ENCODE measurements at places on chromosomes 3 and 15.

DNA sequence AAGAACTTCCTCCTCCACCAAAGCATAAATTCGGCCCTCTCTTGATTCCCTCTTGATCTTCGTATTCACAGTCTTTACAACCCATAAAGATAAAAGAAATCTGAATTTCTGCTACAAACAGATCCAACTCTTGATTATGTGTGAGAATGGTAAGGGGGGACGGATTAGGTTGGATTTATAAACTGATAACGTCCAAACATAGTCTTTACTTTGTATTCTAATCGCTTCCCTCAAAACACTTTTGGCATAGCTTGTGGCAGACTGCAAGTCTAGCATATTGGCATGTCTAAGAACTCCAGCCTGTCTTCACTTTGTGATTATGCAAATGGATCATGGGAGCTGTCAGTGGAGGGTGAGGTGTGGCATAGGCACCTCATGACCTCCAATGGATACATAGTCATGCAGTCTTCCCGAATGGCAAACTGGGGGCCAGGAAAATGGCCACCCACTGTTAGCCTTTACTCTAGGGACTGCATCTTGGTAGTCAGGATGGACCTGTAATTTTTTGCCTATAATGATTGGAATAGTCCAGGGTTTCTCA is 24.3 kb upstream of the GPR171 start:
- DNase-seq = no peak

GRCh38 chr15:25796395-25796794 is 66.7 kb downstream of the ATP10A start:
- no peak for DNase-seq

DNA sequence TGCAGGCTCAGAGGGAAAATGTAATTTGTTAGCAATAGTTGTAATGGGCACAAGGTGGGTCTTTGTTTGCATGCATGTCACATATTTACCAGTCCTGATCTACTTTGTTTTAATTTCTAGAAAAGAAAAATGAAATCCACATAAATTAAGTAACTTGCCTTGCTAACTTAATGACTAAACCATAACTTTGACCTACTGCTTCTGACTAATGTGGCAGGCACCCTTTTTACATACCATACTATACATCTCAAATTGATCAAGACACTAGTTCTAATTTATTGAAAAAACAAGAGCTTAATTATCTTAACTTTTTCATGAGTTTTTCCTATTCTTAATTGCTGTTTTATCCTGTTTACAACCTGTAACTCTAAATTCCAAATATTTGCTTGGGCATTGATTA is 93.2 kb downstream of the ATP11B start:
- no peak for DNase-seq

GRCh38 chr3:134711284-134711683 is 60.5 kb upstream of the KY start:
- no peak for DNase-seq

DNA sequence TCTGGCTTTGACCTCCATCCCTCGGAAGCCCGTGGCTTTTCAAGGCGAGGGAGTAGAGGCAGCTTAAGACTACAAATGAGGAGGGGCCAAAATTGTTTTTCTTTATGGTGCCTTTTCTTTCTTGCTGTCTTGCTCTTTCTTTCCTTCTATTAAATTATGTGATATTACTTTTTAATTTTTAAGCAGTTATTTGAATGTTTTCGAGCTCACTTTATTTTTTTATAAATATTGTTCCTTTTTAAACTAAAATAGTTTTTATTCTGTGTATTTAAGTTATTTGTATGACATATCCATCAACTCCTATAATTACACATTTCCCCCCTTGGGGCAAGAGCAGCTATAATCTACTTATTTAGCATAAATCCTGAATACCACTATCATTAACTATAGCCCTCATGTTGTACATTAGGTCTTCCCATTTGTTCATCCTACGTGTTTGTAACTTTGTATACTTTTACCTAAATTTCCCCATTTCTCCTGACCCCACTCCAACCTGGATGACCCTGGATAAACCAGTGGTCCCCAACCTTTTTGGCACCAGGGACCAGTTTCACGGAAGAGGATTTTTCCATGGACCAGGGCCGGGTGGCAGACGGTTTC is 622 bp upstream of the PLSCR1 start:
- DNase-seq = no peak

DNA sequence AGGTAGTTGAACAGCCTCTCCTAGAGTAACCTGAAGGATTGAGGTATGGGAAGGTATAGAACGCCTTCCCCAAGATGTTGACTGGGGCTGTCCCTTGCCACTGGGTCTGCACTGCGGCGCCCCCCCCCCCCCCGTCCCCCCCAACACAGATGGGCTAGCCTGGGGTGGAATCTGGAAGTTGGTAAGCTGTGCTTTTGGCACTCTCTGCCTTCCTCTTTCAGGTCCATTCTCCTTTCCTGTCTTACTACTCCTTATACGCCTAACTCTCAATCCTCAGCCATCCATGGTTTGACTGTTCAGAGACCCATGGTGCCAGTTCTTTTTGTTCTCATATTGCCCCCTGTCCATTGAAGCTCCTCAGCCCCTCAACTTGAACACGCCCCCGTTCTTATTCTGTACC is 42.8 kb downstream of the MAP2K1 start:
- DNase-seq = no peak

DNA sequence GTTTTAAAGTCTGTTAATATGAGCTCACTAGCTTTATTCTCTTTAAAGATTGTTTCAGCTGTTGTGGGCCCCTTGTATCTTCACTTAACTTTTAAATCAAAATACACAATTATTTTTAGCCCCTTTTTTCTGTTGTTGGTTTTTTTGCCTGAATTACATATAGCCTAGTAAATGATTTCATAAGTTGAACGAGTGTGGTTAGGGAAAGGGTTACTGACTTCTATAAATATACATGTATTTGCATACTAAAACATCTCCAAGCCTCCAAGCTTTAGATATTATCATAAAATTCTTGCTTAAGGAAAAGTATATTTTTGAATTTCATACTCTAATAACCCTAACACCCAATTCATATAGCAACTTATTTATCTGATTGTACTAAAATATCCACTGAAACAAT is 73.2 kb upstream of the ARL6 start:
- DNase-seq = no peak

GRCh38 chr3:61724183-61724582 is 162.8 kb downstream of the PTPRG start:
- no peak for DNase-seq

DNA sequence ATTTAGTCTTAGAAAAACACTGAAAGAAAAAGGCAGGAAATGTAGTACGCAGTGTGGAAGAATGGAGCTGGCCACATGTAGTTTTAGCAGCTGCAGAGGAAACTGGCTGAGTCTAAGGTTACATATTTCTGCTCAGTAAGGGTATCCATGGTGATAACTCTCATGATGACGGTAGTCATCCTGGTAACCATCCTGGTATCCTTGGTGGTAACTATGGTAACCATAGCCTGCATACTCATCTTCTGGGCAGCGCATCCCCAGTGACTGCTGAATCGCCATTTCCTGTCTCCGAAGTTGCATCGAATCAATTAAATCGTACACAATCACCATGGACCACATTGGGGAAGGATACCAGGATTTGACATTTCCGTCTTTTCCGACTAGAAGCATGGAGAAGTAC is 35.7 kb downstream of the CCDC80 start:
- DNase-seq = no peak

GRCh38 chr3:13462125-13462629 is 17.9 kb upstream of the HDAC11 start:
- DNase-seq = no peak

DNA sequence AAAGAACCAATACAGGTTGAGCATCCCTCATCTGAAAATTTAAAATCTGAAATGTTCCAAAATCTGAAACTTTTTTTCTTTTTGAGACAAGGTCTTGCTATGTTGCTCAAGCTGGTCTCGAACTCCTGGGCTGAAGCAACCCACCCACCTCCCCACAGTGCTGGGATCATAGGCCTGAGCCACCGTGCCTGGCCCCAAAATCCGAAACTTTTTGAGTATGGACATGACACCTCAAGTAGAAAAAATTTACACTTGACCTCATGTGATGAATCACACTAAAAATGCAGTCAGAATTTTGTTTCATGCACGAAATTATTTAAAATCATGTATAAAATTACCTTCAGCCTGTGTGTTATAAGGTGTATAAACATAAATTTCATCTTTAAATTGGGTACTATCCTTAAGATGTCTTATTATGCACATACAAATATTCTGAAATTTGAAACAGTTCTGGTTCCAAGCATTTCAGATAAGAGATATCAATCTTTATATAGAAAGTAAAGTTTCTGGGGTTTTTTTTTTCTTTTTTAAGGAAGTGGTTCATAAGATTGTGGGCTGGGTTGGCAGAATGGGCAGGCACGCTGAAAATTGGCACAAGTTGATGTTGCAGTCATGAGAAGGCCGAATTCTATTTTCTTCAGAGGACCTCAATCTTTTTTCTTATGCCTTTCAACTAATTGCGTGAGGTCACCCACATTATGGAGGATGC is 72.5 kb downstream of the SPRED1 start:
- no peak for DNase-seq

GRCh38 chr15:34070003-34070402 is 31.0 kb upstream of the AVEN start:
- no peak for DNase-seq

- no peak for DNase-seq
These were observed 43.8 kb upstream of the LRRFIP2 start for GRCh38 chr3:37218206-37218605.

- no peak for DNase-seq
These were observed 250.3 kb downstream of the MAGI1 start for GRCh38 chr3:65788461-65788860.

DNA sequence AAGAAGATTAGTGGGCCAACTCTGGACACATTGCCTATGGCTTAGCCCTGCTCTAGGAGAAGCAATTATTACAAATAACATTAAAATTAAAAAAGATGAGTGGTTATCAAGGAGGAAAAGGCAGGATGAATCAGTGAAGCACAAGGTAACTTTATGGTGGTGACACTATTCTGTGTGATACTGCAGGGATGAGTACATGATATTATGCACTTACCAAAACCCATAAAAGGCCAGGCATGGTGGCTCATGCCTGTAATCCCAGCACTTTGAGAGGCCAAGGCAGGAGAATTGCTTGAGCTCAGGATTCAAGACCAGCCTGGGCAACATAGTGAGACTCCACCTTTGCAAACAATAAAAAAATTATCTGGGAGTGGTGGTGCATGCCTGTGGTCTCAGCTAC is 344.3 kb upstream of the CDIN1 start:
- DNase-seq = no peak

DNA sequence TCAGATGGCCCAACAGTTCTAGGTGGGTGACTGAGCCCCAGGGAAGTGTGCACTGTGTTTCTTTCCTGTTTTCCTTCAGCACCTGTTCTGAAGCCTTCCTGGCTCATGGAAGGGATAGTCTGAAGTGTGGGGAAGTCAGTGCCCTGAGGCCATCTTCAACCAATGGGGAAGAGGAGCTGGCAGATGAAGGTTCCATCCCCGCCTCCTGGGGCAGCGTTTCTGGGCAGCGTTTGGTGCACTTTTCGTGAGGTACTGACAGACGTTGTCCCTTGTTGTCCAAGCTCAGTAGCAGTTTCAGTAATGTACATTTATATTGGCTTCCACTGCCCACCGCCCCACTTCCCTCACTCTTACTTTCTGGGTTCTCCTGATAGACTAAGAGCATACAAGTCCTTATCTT is 42.6 kb upstream of the SLC25A26 start:
- DNase-seq = no peak

GRCh38 chr3:188390343-188390718 is 236.4 kb downstream of the LPP start:
- DNase-seq = no peak

- no peak for DNase-seq
These were observed 274.5 kb upstream of the C2CD4B start for GRCh38 chr15:62439543-62440016.

DNA sequence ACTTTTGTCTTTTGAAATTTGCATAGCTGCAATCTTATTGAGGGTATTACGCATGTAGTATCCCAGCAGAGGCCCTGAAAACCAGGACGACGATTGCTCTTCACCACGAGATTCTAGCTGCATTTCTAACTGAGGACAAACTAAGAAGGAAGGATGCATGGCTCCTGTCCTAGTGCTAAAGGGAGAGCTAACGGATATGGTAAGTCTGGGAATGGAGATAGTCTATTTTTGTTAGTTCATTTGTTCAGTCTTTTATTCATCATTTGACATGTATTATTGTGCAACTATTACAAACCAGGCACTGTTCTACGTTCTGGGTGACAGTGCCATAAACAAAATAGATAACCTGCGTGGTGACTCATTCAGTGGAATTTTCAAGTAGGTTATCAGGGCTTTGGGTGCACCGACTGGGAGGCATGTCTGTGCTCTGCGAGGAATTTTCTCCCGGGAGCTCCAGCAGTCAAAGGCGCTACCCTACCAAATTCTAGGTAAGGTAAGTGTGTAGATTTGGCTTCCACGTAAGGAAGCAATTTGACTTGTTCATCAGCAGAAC is 51.9 kb upstream of the ETV5 start:
- DNase-seq = no peak

DNA sequence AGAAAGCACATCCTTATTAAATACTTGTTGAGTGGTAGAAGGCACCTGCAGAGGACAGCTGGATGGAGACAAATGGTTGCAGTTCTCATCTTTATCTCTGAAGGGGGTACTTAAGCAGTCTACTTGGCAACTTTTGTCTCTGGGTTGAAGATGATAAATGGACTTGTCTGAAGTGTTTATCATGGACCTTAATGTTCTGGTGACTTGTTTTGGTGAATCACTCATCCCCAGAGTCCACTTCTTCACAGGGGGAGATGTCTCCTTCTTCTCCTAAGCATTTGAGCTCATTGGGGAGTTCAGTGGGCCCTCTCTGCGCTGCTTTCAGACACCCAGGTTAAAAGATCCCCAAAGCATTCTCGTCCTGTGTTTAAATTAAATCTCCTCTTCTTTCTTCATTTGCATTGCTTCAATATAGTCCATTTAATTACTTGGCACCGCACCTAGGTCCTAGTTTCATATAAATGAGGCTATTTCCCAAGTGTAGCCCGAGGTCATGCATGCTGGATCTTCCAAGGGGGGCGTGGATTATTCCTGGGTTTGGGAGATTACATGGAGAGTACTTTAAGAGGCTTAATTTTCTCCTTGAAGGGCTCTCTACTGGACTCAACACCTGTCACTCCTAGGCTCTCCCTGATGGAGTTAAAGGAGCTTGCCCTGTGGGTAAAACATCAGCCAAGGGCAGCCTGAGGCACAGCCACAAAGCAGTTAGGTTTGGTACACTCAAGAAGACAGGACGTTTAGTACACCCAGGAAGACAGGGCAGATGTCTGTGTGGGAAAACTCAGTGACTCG is 239.3 kb upstream of the C2CD4B start:
- DNase-seq = no peak

DNA sequence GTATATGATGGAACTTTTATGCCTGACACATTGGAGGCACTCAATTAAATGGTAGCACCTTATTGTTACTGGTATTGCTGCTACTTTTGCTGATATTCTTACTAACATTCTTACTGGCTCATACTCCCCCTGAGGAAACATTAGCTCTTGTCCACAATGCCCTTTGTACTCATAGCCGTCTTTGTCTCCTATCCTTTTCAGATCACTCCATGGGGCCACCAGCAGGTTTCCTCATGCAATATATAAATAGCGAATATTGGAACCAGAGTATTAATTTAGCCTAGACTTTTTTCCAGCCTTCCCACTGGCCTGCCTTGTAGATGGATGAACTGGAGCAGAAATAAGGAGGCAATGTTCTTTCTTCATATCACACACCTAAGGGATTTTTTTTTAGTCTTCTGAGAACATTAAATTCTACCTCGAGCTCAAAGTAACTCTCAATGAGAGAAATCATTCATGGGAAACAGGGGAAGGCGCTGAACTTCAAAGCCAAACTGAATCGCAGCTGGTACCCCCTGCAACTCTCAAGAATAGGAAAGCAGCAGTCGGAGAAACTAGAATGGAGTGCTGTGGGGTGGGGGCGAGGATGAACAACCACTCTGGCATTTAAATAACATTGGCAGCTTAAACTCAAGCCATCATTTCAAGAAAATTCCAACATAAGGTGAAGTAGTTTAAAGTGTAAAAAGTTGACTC is 300.3 kb downstream of the TAFA4 start:
- no peak for DNase-seq

Data from CD4-positive, CD25-positive, alpha-beta regulatory T cell (primary cell).